ENCODE measurements at places on chromosomes 7 and 10.

- DNase-seq = no peak
Observed at GRCh38 chr7:114047889-114048288, 129.1 kb upstream of the PPP1R3A start.

GRCh38 chr10:56135828-56136227, 225.2 kb downstream of the ZWINT start:
- DNase-seq = no peak

- no peak for DNase-seq
Observed at GRCh38 chr7:34121366-34121765, 216.0 kb downstream of the BMPER start.

- no peak for DNase-seq
Observed at GRCh38 chr10:126215746-126216631, 172.3 kb downstream of the ADAM12 start.

GRCh38 chr7:151141855-151142685, 25.4 kb downstream of the GBX1 start:
- DNase-seq = no peak

- DNase-seq = no peak
Observed at GRCh38 chr7:22445140-22445743, 54.7 kb downstream of the STEAP1B start.

- peak; percentile 88 for DNase-seq
Observed at GRCh38 chr7:75937958-75938786, 23.2 kb downstream of the POR start.

DNA sequence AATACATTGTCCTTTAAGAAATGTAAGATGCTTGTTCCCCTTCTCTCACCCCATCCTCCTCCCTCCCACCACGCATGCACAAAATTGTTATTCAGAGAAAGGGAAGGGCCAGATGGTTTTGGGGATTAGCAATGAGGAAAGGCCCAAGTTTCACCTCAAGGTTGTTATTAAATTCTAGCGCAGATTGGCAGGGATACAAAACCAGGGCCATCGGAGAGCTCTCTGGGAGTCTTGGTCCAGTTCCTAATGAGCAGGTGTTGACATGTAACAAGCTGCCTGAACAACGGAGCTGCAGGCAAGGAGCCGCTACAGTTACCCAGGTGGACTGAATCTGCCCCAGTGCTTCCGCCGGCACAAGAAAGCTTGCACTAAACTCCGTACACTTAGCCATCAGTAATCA, 9.7 kb upstream of the ANK3 start:
- no peak for DNase-seq

- DNase-seq = no peak
Observed at GRCh38 chr7:151700586-151701165, 176.2 kb downstream of the PRKAG2 start.

- DNase-seq = no peak
Observed at GRCh38 chr7:17516771-17517170, 218.3 kb downstream of the AHR start.

DNA sequence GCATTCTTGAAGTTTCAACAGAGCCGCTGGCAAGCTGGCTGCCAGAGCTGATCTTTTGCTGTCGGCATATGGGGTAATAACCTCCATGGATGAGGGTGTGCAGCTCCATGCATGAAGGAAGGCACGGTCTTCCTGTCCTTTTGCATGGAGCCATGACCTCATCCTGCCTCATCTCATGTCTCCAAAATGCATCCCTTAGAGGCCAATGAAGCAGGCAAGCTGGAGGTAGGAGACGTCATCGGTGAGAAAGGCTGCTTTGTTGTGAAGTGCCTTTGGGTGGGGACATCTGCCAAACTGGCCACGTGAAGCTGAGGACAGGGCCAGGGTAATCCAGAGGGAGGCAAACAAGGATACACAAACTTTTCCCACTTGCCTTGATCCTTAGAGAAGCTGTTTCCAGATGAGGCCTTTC, 161.5 kb upstream of the TBX20 start:
- no peak for DNase-seq

- no peak for DNase-seq
Observed at GRCh38 chr7:94307399-94308048, 87.2 kb upstream of the COL1A2 start.

GRCh38 chr7:64046041-64046389, 781 bp downstream of the ZNF727 start:
- DNase-seq = no peak

DNA sequence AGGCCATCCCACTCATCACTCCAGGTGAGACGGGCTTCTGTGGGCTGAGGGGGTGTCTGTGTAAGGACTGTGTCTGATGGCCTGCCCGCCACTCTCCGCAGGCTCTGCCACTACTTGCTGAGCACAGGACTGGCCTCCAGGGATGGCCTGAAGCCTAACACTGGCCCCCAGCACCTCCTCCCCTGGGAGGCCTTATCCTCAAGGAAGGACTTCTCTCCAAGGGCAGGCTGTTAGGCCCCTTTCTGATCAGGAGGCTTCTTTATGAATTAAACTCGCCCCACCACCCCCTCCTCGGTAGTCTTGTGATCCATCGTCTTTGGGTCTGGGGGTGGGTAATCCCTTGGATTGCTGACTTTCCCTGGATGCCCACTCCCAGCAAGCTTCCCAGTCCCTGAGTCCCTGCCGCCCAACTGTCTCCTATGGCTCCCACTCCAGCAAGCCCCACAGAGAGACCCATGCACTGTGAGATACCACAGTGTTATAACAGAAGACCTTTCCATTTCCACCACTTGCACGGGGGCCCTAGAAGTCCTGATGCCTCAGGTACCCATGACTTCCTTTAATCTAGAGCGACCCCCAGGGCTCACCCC, 4.7 kb downstream of the FXYD4 start:
- no peak for DNase-seq

GRCh38 chr7:133452577-133452976, 199.7 kb downstream of the EXOC4 start:
- DNase-seq = no peak

- no peak for DNase-seq
Observed at GRCh38 chr10:127600479-127600878, 51.4 kb downstream of the NPS start.

GRCh38 chr7:151748733-151749132, 128.2 kb downstream of the PRKAG2 start:
- no peak for DNase-seq

All from Ammon's horn (tissue), 1 donor.